Retinal pigment epithelial cell (primary cell): ENCODE measurements at places on chromosomes 1 and 21.

- peak; percentile 52 for DNase-seq
Measured at GRCh38 chr1:42259059-42259738, 75.8 kb downstream of the FOXJ3 start.

DNA sequence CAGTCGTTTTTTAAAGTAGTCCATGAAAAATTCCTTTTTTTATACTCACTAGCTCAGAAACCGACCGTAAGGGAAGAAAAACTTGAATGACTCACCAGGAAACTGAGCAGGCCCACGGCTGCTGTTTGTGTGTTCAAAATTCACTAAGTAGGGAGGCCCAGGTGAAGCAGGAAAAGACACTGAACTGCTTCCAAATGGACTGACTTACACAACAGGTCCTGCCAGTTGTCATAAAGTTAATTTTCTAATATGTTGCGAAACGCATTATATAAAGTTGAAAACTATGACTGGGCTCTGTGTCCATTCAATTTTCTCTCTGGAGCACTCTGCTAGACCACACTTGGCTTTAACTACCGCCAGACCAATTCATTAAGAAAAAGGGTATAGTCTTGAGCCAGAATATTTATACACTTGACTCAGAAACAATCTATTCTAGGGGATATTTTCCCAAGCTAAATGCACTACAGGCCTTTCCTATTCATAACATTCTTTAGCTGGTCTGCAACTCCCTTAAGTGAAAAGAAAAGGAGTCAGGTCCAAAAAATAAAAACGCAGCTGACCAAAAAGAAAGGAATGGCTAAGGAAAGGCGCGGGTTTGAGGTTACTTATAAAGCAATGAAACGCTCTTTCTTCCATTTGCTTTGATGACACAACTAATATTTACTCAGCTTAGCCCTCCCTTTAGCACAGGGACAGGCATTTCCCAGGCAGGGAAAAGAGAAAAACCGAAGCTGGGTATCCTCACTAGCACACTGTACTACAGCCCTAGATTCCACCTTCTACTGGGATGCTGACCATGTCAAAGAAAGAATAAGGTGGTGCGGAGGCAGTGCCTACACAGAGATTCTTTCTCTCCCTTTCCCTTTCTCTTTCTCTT lies 306.3 kb upstream of the ESRRG start:
- peak; percentile 38 for DNase-seq

- DNase-seq = no peak
Measured at GRCh38 chr1:203668401-203668800, 41.8 kb downstream of the ATP2B4 start.

DNA sequence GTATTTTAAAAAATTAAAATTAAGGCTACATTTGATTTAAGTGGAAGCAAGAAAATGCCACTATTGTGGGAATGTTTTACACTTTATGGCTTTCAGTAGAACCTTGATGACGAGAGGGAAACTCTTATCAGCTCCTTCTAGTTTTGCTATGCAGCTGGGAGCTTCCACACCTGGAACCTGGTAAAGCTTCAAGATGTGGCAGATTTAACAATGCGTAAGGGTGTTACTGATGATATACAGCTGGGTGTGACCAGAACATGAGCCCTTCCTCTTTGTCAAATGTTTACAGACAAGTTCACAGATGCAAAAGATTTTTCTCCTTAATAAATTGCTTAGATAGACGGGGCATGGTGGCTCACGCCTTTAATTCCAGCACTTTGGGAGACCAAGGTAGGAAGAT lies 20.3 kb downstream of the TTC13 start:
- DNase-seq = no peak

- DNase-seq = no peak
Measured at GRCh38 chr1:14392161-14392858, 206.2 kb upstream of the KAZN start.

- no peak for DNase-seq
Measured at GRCh38 chr1:162023181-162023546, 505 bp downstream of the OLFML2B start.
